Immature natural killer cell (primary cell): ENCODE measurements at places on chromosomes 4 and X. TPM values are rescaled to one million over a fixed set of nuclear protein-coding genes. Genes with fewer than 3 reads are reported as not detected.

DNA sequence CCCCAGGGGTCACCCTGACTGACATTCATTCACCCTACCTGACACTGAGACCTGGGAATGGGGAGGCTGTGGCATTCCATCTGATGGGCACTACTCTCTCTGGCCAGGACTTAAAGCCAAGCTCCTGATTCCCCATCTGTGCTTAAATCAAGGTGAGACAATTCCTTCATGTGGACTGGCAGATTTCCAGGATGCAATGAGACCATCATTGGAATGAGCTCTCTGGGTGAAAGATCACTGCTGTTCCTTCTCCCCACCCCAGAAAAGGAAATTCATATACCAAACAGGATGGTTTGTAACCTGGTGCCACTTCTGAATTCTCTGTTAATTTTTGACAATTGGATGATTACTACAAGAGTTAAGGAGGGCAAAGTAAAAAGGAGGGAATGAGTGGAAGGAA lies 354.8 kb downstream of the MID1IP1 start:
- no peak for DNase-seq

The METTL14 gene
- 23.5 TPM for polyA plus RNA-seq

GRCh38 chr4:180852738-180853137 lies 1390.5 kb upstream of the TENM3 start:
- DNase-seq, result no peak

- DNase-seq, result no peak
These were observed 118.0 kb downstream of the SHISA3 start for GRCh38 chr4:42515156-42515884.

DNA sequence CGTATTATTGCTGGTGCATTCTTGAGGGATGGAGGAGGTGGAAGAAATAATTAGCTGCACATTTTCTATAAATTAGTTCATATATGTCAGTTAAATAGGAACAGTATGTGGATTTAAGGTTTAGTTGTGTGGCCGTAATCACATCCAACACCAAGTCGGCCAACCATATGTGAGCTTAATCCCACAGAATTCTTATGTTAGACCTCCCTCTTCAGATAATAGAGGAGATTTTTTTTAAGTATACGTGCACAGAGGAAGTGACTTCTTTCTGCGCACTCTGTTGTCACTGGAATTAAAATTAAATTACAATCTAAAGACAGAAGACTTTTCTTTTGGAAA lies 2.1 kb downstream of the SEPTIN11 start:
- no peak for DNase-seq

The USP51 gene
- 0.25 TPM for polyA plus RNA-seq

DNA sequence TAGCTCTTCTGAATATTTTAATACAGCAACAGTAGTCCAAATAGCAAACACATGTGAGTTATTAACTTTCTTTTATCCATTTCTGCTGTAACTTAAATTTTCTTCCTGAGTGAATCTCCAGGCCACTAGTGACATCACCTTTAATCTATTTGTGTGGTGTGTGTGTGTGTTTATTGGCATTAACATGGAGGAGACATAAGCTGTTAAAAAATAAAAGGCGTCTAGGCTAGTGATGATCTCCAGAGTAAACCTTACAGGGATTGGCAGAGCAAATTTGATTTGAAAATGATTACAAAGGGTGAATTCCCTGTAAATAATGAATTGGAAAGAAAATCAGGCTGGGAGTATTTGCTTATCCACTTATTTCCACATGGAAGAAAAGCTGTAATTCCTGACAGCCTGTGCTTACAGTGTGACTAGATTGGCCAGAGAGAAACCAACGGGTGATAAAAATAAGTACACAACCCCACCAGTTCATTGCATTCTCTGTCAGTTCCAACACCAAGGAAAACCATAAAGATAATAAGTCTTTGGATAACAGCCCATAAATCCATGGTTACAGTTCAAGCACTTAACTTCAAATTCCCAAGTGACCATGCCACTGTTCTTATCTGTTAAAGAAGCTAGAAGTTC lies 186.1 kb downstream of the ENOX2 start:
- DNase-seq, result no peak

DNA sequence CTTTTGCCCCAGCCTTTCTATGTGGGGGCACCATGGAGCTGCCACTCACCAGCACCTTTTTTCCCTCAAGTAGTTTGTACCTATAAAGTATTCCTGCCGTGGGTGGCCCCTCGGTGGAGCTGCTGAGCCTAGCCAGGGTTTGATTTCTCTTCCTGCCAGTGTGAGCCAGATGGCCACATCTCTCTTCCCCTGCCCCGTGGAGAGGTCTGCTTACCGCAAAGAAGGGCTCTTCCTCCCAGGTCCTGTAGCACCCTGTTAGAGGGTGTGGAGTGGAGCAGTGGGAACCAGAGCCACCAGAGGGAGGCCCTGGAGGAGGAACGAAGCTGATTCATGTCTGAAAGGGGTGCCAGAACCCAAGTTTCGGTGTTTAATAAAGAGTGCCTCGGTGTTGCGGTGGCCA lies 95.4 kb downstream of the PTTG2 start:
- no peak for DNase-seq

The SEPTIN11 gene
- polyA plus RNA-seq, result 57.5 TPM

The ARFIP1 gene
- polyA plus RNA-seq, result 31.0 TPM

DNA sequence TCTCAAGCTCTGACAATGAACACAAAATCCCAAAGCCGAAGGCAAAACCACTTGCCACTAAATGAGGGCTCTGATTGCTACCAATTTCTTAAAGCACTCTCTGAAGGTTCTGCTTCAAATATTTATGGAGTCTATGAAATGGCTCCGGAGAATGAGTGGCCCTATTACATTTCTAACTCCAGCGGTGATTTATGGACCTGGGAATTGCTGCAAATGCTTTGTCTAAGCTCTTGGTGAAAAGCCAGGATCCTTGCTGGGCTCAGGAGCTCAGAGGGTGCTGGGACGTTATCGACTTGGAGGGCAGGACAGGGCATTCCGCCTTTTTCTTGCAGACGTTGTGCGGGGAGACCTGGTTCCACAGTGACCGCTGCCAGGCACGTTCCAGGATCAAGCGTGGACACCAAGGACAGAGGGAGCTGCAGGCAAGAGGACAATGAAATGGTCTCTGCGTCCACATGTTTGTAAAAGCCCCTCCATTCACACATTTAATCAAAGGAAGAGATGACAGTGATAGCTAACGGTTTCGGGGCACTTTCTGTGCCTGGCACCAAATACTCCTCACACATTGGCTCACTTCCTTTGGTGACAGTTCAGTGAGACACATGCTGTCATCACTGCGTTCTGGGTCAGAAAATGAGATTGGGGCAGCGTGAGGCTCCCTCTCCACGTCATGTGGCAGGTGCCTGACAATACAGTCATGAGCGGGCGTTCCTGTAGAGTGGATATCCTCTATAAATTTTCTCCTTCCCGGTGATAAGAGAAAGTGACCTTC lies 58.8 kb downstream of the C4orf50 start:
- DNase-seq, result no peak

DNA sequence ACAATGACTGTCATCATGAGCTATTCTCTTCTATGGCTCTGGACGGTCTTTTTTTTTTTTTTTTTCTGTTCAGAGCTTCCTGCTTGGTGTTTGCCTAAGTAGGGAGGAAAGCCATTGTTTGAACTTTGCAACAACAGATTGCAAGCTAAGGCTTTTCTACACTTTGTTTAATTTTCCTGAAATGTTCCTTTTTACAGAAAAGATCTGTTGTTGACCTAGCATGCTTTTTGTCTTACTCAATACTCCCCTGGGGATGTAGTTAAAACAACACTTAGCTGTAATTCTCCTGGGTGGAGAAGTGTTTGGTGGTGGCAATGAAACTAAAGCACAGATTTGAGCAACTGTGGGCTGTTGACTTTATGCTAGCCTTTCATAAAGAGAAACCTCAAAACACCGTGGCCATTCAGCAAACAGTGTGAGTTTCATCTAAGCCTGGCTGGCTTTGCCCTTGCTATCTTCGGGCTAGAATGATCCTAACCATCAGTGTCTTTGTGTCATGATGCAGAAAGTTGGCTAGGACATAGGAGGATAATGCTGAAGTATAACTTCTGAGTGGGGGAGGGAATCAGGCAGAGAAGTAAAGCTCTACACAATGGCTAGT lies 110.5 kb downstream of the ANXA3 start:
- DNase-seq, result no peak

The RASSF6 gene
- not detected for polyA plus RNA-seq

The MAGEA12 gene
- not detected for polyA plus RNA-seq

GRCh38 chr4:164989471-164989870 lies 12.0 kb upstream of the TRIM61 start:
- no peak for DNase-seq

DNA sequence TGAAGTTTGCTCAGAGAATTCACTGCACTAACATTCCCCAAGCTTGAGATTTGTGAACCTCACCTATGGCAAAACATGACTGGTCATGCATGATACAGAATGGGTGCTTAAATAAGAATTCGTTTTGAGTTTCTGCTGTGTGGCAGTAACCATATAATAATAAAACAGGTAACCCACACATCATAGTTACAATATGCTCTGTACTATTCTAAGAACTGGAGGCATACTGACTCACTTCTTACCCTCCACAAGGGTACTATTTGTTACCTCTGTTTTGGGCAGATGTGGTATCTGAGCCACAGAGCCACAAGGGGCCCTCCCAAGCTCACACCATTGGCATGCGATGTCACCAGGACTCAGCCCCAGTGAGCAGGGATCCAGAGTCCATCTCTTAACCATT lies 17.6 kb downstream of the SLC2A9 start:
- DNase-seq, result no peak

The POU3F4 gene
- polyA plus RNA-seq, result not detected

The PPID gene
- polyA plus RNA-seq, result 57.6 TPM

GRCh38 chrX:8971116-8971515 lies 62.8 kb downstream of the FAM9B start:
- DNase-seq, result peak; percentile 22

DNA sequence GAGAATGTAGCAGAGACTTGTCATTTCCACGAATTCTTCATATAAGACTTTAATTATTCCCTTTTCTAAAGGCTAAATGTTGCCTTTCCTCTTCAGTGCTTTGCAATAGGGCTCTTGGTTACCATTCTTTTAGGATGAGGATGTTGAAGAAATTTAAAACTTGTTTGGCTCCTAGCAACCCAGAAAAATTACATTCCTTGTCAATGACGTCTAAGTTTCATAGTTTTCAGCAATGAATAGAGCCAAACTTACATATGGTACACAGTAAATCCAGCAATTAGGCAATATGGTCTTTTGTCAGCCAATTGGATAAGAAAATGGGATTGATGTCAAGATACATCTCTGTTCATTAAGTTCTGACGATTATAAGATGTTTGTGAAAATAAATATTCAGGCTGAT lies 1639.6 kb upstream of the PCDH10 start:
- DNase-seq, result no peak

GRCh38 chrX:118116713-118117550 lies at the start of gene KLHL13:
TSS of gene KLHL13 (minus strand) at chrX:118116810. CDS start at chrX:118028473, 88,337 bp downstream.
- no peak for DNase-seq

- DNase-seq, result no peak
These were observed 41.5 kb downstream of the ANK2 start for GRCh38 chr4:113090954-113091353.

The POU4F2 gene
- polyA plus RNA-seq, result not detected

DNA sequence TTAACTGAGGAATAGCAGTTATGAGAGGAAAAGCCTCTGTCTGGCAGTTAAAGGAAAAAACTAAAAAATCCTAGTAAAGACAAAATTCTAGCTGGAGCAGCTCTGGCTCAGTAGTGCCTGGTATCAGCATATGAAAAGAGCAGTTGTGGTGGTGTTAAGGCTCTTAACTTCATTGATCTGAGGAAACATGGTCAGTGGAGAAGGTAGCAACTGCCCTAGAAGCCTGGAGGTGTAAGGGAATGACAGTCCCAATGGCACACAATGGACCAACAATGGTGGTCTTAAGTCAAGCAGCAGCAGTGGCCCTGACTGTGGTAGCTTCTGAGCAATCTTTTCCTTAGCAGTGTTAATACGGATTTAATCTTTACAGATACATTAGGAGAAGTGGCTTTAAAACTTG lies 189.6 kb upstream of the POF1B start:
- DNase-seq, result no peak

The CENPI gene
- 1.1 TPM for polyA plus RNA-seq

- no peak for DNase-seq
These were observed 191.1 kb upstream of the FAT4 start for GRCh38 chr4:125123570-125124109.

The SPON2 gene
- 1,079 TPM for polyA plus RNA-seq

The MAGEE2 gene
- polyA plus RNA-seq, result not detected

GRCh38 chrX:13043938-13044337 lies 482 bp downstream of the FAM9C start:
- no peak for DNase-seq

GRCh38 chr4:165133150-165133549 lies 20.5 kb upstream of the TMEM192 start:
- DNase-seq, result no peak

DNA sequence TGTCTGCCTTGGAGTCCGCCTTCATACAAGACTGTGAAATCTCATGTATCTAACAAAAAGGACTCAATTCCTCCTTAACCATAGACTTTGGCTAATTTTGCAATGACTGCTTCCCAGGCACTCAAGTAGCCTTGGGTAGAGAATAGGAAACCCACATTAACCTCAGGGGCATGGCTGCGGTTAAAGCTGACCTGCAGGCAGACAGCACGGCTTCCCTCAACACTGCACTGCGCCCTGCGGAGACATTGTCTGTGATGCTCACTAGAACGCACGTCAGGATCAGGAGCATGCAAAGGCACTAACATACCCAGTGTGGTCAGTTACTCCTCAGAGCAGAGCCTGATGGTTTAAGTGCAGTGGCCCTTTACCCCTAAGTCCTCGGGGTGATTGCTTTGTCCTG lies 10.3 kb upstream of the GPR143 start:
- DNase-seq, result no peak

DNA sequence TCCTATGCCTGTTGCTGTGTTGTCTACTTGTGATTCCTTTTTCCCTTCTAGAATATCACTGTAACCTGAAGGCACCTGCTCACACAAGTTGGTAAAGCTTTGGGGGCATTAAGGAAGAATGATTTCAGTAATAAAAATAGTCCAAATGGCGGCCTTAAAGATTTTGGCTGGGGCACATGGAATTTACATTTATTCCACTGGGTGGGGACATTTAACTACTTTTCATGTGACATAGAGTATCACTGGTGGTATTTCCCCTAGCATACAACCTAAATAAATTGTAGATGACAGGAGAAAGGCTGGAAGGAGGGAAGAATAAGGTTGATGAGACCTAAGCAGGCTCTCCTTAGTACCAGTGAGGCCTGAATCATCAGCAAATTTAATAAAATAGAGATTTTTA lies 121.8 kb upstream of the EDA2R start:
- no peak for DNase-seq

- DNase-seq, result no peak
These were observed 129.9 kb downstream of the CCNG2 start for GRCh38 chr4:77286906-77287305.

The UGT2B7 gene
- polyA plus RNA-seq, result not detected

The HPGD gene
- 2.3 TPM for polyA plus RNA-seq
